ENCODE measurements at places on chromosomes 2 and 18.

DNA sequence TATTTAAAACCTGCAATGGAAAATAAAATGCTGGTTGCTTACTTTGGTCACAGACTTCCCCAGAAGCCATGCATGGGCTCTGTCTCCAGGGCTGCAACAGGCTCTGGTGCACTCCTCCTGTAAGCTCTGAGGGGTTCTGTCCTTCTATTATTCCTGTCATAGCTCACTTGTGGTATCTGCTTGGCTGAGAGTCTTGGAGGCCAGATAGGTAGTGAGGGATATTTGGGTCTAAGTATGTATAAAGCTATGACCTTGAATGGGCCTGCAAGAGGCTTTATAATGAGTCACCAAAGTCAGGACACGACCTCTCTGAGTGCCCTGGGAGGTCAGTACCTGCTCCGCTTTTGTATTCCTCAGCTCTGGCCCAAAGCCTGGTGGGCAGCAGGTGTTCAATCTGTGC lies 141.6 kb upstream of the CAPN13 start:
- DNase-seq: no peak

DNA sequence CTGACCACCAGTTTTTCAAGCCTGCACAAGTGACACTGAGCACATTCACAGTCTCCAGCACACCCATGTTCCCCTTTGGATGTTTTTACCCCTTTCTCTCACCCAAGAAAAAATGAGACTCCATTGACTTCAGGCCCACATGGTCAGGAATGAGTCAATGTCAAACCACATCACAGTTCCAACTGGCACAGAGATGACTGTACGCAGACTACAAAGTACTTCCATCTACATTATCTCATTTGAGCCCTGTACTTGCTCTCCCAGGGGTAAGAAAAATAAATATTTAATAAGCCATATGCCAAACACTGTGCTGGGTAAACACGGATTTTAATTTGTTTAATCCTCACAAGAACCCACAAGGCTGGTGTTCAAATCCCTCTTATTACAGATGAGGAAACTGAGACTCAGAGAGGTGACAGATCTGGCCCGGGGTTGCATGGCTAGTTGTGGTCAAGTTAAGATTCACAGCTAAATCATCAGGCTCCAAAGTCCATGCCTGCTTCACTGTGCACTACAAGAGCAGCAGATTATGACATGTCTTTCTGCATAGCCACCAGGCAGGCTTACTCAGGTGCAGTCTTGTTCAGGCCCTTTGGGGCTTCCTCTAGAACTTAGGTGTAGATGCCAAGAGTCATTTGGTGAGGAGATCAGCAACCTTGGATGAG lies 106.1 kb downstream of the TXNL1 start:
- no peak for DNase-seq

DNA sequence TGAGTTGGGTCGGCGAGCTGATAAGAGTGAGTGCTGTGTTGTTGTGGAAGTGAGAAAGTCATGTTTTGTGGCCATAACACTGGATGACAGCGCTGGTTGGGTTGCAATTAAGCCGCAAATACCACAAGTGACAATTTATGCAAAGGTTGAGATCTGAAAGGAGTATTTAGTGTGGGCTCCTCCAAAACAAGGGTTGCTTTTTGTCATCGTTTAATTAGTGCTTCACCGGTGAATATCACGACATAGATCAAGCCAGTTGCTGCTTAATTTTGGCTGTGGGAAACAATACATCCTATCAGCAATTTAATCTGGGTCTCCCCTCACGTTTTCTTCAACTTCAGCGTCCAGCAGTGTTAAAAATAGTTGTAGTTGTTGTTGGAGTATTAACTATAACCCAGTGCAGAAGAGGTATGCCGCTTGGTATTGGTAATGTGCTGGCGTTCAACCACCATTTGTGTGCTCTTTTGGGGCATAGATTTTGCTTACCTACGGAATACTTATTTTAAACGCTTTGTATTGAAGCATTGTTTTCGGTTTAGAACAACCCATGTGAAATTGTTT lies 662 bp downstream of the ACVR2A start:
- no peak for DNase-seq

DNA sequence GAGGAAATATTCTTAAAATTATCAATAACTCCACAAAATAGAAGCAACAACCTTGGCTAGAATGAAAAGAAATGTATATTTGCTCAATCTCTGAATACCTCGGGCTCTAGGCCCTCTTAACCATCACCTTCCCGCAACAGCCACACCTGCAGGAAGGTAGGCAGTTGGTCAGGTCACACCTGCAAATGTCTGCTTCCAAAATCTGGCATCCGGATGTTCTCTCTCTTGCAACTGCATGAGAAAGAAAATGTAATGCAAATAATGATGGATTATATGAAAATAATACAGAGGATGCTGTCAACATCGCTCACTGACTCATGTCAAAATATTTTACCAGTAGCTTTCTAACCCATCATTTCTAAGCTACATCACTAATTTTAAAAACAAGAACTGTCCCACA lies 148.3 kb downstream of the SATB2 start:
- DNase-seq: no peak

DNA sequence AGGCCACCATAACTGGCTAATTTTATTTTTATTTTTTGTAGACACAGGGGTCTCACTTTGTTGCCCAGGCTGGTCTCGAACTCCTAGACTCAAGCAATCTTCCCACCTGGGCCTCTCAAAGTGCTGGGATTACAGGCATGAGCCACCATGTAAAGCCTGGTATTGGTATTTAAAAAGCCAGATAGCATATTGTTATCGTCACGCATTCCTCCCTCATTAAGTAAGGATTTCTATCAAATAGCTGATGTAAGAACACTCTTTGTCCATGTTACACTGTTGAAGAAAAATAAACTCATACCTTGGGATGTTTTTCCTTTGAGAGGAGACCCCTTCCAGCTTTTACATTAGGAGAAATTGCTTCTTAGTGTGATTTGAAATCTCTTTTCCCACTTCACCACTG lies 39.2 kb upstream of the DARS1 start:
- no peak for DNase-seq

- no peak for DNase-seq
These were observed 37.7 kb downstream of the NETO1 start for GRCh38 chr18:72830109-72830508.

- no peak for DNase-seq
These were observed 544 bp downstream of the LRATD1 start for GRCh38 chr2:14633061-14633460.

GRCh38 chr2:189305291-189305943 lies 125.9 kb upstream of the COL5A2 start:
- DNase-seq: no peak

DNA sequence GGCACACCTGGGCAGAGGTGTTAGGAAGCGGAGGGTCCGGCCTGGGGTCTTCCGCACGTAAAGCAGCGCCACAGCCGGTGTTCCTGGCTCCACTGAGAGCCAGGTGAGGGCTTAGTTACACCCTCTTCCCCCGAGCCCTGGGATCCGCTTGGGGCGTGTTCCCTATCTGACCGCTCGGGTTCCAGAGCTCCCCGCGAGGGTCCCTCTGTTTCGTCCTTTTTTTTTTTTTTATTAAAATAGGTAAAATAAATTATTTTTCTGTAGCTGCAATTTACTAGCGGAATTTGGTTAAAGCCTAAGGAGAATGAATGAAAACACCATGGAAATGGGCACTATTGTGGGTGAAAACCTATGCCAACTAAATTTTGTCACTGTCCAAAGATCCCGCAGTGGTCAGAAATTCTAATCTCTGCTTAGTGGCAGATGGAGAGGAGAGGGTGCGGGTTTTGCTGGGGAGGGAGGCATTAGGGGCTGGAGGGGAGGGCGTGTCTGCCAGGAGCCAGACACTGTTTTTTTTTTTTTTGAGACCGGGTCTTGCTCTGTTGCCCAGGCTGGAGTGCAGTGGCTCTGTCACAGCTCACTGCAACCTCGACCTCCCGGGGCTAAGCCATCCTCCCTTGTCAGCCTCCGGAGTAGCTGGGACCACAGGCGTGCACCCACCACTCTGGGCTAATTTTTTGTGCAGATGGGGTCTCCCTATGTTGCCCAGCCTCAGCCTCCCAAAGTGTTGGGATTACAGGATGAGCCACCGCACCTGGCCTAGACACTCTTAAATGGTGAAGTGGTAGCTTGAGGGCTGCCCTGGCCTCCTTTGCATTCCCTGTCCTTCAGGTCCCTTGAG lies 834 bp downstream of the PDCL3 start:
- no peak for DNase-seq

DNA sequence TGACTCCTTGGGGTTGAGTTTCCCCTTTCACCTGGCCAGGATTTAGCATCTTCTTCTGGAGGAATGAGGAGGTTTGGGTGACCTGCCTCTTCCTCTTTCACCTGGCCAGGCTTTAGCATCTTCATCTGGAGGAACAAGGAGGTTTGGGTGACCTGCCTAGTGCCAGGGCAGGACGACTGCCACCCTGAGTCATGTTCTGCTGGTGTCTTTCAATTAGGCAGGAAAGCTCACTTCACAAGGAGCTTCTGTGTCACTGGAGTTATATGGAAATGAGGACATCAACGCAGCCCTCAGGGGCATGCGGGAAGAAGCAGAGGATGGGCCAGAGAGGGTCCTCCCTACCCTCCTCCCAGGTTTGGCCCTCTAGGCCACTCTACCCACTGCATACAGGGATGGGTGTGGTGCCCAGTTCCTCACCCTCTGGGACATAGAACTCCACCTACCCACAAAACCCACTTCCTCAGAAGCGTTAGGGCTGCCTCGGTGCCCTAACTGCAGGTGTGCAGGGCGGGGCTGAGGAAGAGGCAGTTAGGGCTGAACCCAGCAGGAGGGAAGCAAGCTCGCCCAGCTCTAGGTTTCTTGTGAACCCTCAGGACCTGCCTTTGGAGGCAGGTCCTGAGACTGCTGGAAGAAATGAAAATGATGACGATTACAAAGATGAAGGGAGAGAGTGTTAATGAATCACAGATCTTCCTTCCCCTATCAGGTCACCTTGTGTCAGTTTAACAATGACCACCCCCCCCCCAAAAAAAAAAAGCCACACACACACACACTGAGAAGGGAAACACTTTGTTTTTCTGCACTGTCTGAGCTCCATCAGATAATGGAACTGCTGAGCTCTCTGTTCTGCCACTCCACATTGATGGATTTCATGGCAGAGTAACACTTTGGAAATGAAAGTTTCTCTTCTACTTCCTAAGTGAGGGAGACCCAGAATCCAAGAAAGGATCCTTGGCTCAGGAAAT lies 71.0 kb downstream of the ARL4C start:
- peak; percentile 48 for DNase-seq

DNA sequence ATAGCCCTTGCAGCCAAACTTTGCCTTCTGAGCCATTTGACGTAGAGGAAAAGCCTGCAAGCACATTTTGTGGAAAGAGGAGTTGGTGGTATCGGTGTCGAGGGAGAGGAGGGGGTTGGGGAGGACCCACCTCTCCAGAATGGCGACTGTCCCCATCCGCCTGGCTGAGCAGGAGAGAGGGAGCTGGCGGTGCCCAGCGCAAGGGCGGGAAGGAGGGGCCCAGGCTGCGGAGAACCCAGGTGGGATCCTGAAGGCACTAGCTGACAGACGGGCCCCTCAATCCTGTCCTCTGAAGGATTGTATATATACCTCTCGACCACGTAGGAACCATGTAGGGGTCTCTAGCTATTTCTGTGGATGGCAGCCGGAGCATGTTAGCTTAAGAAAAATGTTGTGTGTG lies 200.3 kb downstream of the LOXHD1 start:
- no peak for DNase-seq

DNA sequence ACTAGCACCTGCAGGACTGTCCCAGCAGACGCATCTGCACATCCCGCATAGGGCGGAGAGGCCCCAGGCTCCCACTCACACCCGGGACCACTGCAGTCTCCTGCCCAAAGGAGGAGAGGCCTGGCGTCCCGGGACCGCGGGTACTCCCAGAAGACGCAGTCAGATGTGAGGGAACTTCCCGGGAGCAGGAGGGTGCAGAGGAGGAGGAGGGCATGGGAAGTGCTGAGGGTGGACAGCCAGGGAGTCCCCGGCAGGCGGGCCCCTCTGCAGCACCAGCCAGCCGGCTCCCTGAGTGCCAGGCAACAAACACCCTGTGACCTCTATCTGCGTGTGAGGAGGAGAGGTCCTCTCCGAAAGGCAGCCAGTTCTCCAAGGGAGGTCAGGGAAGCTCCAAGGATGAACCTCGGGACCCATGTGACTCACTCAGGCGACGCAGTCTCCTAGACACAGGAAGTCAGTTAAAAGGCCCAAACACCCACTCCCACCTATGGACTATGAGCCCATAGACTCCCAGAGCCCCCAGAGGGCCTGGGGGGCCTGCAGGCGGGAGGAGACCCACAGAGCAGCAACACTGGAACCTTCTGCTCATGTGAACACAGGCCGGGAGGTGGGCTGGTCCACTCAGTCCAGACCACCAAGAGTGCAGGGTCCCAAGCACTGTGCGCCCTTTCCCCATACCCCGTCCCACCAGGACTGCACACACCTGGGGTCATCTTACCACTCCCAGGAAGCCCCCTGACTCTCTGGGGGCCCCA lies 4.2 kb downstream of the PXDN start:
- no peak for DNase-seq

DNA sequence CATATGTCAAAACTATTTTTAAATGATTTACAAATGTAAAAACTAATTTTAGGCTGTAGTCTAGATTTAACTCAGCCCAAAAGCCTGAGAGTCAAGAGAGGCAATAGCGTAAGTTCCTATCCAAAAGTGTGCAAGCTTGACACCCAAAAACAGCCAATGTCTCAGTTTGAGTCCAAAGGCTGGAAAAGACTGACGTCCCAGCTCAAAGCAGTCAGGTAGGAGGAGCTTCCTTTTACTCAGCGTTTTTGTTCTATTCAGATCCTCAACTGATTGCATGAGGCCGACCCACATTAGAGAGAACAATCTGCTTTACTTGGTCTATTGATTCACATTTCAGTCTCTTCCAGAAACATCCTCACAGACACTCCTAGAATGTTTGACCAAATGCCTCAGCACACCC lies 51.8 kb downstream of the MYL12B start:
- no peak for DNase-seq

DNA sequence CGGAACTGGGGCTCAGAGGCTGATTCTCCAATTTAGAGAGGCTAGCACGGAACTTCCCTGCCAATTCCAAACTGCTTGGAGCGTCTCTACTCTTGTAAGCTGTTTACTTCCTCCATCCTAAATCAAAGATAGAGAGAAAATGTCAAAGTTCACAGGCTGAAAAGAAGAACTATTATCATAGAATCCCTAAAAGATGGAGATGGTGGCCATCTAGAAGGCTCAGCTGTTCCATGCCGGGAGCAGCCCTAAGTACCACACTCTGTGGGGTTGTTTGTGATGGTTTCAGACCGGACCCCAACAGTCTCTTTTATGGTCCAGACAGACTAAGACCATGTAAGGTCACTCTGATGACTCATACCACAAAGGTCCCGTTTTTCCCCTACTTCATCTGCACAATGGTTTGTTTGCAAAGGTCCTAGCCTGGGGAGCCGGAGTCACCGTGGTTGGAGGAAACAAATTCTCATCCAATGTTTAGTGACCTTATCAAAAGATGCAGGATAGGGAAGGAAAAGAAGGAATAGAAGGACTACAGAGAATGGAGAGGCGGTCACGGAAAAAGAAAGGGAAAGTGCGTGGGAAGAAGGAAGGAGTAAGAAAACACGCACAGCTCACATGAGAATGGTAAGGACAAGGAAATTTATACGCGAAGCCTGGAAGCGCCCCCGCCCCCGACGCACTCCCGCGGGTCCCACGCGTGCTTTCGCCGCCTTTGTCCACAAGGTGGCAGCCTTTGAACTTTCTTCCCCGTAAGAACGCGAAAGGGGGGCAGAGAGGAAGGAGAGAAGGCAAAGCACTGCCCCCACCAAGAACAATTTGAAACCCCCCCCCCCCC lies 453 bp upstream of the ANTXR1 start:
- peak; percentile 5 for DNase-seq

Data from activated T-helper 1 cell treated with anti-CD3 and anti-CD28 coated beads, Interleukin-2, amount 50 U/mL, for 16 hours (primary cell).